Stimulated activated CD8-positive, alpha-beta memory T cell treated with anti-CD3 and anti-CD28 coated beads, Interleukin-2, amount 100 ng/mL, for 48 hours (primary cell): ENCODE measurements at places on chromosomes 13 and 19.

DNA sequence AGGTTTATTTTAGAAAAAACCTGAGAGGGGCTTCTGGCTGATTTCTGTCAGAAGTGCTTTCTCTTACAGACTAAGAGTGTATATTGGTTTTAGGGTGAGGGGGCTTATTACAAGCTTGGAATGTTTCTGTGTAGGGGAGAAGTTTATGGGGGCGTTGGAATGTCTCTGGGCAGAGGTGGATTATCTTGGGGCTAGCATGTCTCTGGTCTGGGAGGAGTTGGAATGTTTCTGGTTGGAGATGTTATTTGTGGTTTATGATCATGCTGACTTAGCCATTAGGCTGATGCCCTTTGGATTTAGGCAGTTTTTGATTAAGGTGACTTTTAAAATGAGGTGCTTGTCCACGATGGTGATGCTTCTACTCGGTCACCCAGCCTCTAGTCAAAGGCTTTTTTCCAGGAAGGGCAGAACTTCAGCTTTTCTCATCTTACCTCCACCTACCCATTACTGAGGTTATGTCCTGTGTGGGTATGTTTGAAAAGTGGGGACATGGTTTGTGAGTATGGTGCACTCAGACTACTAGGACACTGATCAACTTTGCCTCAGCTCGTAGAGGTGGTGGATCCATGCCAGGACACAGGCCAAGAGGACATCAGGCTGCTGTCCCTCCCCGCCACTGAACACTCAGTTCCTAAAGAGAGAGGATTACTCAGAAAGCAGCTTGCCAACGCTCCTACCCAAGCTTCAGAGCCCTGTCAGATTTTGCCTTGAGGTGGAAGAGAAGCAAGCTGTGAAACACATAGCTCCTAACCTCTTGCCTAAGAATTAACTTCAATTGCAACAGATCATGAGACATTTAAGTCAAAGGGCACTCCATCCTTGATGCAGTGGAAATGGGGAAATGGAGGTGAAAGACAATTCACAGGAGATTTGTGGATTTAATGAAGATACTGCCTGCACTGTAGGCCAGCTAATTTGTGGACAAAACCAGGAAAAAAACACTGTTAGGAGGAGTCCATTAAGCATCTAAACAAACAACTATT is 63.6 kb downstream of the ZNF44 start:
- no peak for DNase-seq

- DNase-seq, result no peak
These were observed 892.9 kb downstream of the EFNB2 start for GRCh38 chr13:105642511-105642958.

DNA sequence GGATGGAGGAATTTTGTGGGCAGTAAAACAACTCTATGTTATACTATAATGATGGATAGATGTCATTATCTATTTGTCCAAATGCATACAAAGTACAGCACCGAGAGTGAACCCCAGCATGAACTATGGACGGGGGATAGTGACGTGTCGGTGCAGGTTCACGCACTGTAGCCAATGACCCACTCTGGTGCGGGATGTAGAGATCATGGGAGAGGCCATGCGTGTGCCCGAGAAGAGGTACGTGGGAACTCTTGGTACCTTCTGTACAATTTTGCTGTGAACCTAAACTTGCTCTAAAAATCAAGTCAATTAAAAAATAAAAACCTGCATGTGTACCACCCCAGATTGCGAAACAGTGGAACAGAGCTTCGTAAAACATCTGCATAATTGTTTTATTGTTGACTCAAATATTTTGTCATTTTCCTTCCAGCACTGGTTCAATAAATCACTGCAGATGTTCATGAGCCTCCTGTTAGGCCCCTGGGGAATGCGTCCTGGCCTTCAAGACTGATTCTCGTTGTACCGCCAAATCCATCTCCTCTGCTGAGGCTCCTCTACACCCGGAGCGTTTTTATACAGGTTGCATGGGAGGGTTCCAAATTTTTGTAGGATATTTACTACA is 30.9 kb downstream of the COL4A1 start:
- DNase-seq, result no peak

GRCh38 chr13:91031508-91031907 is 316.0 kb upstream of the MIR17HG start:
- DNase-seq, result no peak

- no peak for DNase-seq
These were observed 5.2 kb downstream of the TLE6 start for GRCh38 chr19:2982561-2982960.

DNA sequence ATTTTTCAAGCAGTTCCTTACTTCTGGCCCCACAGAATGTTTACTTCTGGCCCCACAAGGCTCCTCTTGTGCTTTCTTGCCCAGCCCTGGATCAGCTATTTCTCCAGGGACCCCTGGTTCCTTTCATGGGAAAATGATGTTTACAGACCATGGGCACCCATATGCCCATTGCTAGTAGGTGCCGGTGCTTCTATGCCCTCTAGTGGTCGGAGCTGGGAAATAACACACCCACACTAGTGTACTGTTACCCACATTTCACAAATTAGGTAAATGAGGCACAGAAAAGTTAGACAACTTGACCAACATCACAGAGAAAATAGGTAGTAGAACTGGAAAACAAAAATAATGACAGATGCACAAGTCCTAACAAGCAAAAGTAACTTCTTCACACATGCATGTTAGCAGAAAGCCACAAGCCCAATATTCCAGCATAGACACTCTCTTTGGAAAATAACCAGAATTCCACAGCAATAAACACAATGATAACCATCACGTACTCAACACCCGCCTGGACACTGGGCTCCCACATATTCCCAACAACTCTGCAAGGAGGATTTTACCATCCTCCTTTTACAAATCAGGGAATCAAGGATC is 1.3 kb upstream of the CEACAM6 start:
- DNase-seq, result peak; percentile 58

- no peak for DNase-seq
These were observed 600.6 kb downstream of the SLITRK1 start for GRCh38 chr13:83281654-83282053.

DNA sequence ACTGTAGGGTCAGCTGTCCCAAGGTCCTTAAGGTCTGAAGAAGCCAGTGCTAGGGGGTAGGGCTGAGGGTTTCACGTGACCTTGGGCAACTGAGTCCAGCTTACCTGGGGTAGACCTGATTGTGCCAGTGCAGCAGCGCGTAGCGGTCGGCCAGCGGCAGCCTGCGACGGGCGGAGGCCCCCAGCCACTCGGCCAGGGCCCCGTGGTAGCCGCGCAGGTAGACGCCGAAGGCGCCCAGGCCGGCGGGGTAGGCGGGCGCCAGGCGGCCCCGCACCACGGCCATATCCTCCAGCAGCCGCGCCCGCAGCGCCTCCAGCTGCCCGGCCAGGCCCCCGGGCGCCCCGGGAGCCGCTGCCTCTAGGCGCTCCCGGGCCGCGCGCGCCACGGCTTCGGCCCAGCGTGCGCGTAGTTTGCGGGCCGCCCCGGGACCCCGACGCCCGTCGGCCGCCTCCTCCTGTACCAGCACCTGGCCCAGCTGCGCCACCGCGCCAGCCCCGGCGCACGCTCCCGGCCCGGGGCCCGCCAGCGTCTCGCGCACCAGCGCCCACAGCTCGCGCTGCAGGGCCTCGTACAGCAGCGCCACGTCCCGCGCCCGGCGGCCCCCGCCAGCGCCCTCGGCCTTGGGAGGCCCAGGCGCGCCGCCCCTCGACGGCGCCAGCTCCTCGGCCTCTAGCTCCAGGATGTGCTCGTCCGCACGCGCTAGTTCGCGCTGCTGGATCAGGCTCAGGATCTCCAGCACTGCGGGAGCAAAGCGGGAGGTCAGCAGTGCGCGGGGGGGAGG is 10.9 kb downstream of the EXOC3L2 start:
- no peak for DNase-seq

DNA sequence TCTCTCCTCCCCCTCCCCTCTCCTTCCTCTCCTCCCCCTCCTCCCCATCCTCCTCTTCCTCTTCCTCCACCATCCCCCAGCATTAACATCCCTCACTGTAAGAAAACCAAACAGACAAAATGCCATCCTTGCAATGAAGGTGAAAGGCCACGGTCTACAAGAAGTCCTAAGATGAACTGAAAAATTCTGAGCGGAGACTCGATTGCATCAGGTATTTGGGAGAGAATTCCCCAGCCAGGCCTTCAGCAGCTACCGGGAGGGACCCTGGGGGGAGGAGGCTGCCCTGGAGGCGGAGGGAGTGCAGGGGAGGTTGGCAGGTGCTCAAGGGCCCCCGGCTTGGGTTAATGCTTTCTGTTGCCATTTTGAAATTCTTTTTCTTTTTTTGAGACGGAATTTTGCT is 10.1 kb upstream of the TIMM44 start:
- DNase-seq, result no peak

- DNase-seq, result no peak
These were observed 30.9 kb downstream of the FAM216B start for GRCh38 chr13:42812316-42812715.

GRCh38 chr19:12668932-12669269 is 2.3 kb downstream of the WDR83 start:
- peak; percentile 48 for DNase-seq

DNA sequence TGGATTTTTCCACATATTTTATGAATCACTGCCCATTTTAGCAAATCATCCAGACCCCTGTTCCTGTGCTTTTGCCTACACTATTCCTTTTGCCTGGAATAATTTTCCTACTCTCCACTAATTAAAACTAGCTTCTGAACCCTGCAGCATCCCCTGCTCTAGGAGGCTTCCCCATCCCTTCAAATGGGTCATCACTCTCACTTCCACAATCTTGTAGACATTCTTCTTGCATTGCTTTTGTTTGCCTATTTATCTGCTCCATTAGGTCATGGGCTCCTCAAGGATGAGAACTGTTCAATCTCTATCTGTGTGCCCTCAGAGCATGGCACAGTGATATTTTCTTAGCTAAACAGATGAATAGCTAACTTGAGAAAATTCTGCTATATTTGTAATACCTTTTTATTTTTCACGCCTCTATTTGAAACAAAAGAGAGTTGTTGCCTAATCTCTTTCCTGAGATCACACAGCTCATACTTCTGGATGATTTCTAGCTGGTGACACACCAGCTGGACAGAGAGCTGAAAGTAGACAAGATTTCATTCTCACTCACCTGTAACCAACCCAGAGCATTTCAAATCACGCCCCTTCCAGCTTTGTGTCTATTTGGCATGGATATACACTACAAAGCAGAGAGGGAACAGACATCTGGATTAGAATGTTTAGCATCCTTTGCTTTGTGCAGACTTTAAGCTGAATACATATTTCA is 466.0 kb downstream of the FOXO1 start:
- no peak for DNase-seq

DNA sequence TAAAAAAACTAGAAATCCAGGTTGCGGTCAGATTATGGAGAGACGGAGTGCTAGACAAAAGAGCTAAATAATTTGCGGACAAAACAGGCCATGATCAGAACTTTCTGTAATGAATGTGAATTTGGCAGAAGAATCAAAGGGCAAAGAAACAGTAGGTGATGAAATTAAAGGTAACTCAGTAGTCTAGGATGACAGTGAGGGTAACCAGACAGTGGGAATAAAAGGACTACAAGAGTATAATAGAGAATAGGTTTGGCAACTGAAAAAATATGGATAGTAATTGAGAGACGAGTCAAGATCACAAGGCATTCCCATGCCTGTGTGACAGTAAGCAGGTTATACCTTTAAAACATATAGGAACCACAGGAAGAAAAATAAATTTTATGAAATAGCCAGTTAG is 35.9 kb downstream of the CAB39L start:
- no peak for DNase-seq

DNA sequence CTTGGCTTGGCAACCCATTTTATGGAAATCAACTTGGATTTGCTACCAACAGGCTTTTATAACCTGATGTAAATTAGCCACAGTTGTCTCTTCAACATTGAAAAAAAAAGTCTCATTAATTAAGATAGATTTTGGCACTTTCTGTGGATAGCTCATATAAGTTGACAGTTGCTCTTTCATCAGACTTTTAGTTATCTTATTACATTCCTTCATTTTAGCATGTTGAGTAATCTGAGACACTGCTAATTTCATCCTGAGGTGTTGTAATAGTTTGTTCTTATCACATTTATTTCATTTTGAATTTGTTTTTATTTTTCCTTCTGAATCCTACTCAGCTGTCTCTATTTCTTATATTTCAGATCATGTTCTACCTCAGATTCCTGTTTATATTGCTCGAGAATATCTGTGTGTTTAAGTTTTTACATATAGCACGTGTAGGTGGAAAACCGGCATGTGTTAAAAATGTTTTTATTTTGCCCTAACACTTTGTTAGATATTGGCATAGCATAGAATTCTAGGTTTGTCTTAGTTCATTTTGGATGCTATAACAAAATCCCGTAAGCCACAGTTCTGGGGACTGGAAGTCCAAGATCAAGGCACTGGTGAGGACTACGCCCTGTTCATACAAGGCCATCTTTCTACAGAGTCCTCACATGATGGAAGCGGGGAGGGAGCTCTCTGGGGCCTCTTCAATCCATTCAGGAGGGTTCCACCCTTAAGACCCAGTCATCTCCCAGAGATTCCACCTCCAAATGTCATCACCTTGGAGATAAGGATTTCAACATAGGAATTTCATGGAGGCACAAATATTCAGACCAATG is 239.4 kb downstream of the COL4A1 start:
- no peak for DNase-seq

DNA sequence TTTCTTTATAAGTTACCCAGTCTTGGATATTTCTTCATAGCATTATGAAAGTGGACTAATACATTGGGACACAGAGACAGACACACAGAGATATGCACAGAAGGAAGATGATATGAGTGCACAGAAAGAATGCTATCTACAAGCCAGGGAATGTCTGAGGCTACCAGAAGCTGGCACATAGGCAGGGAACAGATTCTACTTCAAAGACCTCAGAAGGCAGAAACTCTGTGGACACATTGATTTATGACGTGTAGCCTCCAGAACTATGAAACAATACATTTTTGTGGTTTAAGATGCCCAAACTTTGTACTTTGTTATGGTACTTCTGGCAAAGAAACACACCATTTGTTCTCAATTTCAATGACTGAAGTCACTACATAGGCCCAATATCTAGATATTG is 556.7 kb downstream of the PCDH9 start:
- DNase-seq, result no peak
